Osteocyte (in vitro differentiated cells): ENCODE measurements at places on chromosomes 13 and 19.

- no peak for DNase-seq
Observed at GRCh38 chr19:43687660-43687997, 17.7 kb upstream of the PLAUR start.

DNA sequence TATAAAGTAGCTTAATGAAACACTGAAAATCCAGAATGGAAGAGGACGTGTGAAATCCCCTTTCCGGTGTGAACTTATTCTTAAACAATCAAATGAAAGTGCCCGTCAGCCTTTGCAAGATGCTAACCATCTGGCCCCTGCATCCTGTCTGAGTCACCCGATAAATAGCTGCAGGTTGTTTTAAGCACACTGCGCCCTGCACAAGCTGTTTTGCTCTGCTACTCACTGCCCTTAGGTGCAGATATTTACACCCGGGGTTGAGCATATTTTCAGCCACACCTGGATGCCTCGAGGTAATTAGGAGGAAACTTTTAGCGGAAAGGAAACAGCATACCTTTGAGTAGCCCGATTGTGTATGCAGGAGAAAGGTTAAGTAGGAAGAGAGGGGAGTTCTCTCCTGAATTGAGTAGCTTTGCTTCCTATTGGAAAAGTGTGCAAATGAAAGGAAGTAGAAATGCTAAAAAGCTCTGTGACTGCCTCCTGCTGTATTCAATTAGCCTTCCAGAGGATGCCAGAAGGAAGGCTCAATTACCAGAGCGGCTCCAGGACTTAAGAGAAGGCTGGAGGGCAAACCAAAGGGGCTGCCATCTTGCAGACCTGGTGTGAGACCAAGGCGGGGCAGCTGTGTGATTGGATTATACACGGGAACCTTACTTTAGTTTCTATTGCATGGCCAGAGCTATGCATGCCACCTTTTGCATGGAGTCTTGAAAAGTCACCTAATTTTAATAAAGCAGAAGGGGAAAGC, 42.5 kb downstream of the IRS2 start:
- peak; percentile 48 for DNase-seq

DNA sequence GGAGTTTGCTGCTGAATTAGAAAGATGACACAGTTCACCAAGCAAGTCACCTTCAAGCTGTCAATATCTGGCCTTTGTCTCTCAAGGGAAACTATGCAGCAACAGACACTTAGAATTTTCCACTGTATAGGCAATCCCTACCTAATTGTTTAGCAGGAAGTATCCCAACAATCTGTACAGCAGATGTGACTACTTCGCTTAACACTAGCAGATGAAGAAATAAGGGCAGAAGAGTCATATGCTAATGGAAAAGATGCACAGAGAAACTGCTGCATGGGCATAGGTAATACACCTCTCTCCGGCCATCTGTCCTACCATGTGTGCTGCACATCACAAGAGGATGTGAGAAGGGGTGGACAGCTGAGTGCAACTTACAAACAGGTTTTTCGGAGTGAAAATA, 851.2 kb downstream of the PCDH9 start:
- DNase-seq, result no peak

DNA sequence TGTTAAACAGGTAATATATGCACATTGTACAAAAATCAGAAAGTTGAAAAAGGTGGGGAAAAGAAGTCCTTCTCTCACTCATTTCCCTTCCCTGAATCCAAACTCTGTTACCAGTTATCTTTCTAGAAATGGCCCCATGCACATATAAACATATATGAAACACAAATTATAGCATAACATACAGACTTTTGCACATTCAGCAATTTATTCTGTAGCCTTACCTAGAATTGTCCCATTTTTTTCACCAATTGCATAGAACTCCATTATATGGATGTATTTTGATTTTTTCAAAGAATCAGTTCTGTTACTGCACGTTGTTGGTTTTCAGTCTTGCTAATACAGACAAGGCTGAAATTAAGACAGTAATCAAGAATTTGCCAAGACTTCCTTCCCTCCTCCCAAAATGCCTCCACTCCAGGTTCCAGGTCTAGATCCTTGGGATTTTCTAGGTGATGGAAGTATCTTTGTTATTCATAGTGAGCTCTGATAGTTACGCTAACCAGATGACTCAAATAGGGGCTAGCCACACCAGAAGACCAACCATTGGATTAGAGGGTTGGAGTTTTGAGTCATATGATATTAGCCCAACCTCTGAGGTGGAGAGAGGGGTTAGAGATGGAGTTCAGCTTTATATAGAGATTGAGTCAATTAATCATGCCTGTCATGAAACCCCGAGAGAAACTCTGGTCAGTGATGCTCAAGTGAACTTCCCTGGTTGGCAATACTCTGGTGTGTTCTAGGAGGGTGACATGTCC, 30.7 kb downstream of the GPR180 start:
- no peak for DNase-seq

GRCh38 chr19:2255982-2256685, at the start of gene JSRP1:
Gene JSRP1 (minus strand): TSS chr19:2256417. CDS start chr19:2255314, 1,103 bp downstream.
- DNase-seq, result no peak

GRCh38 chr13:106291006-106291405, 244.5 kb downstream of the EFNB2 start:
- no peak for DNase-seq

DNA sequence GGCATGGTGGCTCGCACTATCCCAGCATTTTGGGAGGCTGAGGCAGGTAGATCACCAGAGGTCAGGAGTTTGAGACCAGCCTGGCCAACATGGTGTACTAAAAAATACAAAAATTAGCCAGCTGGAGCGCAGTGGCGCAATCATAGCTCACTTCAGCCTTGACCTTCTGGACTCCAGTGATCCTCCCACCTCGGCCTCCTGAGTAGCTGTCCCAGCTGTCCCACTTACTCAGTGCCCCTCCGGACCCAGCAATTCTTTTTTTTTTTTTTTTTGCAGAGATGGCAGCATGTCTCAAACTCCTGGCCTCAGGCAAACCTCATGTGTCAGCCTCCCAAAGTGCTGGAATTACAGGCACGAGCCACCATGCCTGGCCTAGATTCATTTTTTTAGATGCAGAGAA, 2.3 kb upstream of the ADAT3 start:
- no peak for DNase-seq

- DNase-seq, result no peak
Observed at GRCh38 chr19:45136507-45137178, 24.1 kb downstream of the NKPD1 start.

GRCh38 chr13:47588676-47589075, 412.4 kb downstream of the SUCLA2 start:
- DNase-seq, result no peak

DNA sequence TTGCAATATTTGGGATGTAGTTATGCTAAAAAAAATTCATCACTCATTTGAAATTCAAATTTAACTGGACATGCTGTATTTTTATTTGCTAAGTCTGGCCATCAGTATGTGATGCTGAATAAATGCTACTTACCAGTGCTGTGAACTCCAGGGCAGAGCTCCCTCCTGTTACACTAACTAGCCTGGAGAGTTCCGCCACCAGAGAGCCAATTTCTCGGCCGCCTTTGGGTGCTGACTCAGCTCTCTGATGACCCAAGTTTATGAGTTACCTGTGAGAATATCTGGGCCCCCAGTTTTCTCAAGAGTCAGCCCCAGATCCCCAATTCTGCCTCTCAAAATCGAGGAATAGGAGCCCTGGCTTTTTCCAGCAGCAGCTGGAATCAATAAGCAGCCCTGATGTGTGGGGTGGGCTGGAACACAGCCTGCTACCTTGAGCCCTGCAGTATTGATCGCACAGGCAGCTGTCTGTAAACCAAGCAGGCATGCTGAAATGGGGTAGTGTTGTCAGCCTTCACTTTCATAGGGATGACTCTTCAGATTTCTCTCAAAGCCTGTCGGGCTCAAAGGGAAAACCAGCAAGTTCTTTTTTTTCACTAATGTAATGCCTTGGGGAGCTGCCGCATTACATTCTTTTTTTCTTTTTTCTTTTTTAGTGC, 113.7 kb downstream of the DNAJC15 start:
- DNase-seq, result no peak

DNA sequence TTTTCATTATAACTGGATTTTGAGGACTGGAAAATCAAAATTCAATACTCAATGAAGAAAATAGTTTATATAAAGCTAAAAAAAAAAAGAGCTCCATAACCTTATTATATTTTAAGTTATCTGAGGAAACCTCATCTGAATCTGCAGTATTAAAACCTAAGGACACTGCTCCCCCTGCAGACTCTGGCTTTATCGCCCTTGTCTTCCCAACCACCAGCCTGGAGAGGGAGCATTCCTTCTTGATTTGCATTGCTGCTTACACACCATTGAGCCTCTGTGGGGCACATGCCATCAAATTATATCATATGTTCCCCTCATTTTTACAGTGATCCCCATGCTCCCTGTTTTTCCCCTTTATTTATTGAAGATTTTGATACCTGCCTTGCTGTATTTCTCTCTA, 871.4 kb upstream of the GPC6 start:
- DNase-seq, result no peak

- peak; percentile 21 for DNase-seq
Observed at GRCh38 chr19:57269515-57270250, 10.6 kb upstream of the ZNF460 start.

GRCh38 chr19:42005504-42005903, 11.5 kb upstream of the ATP1A3 start:
- no peak for DNase-seq

DNA sequence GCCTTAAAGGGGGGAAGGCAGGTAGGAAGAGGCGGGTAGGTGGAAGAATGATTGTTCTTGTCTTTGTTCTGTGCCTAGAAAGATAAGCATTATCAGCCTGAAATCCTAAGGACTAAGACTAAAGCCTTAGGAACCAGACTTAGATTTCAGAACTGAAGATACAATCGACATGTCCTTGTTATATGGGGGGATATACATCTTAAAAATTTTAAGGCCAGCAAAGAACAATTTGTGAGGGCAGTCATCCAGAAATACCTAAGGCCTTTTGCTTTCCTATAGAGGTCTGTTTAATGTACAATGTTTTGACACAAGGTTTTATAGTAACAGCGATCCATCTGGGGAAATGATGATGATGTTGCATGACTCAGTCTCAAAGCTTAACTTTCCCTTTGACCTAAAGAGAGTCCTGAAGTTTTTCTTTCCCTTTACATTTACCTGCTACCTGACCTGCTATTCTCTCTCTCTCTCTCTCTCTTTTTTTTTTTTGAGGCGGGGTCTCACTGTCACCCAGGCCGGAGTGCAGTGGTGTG, 20.2 kb upstream of the CEACAM6 start:
- DNase-seq, result no peak

GRCh38 chr13:75443356-75443958, 38.5 kb downstream of the TBC1D4 start:
- DNase-seq, result no peak

- no peak for DNase-seq
Observed at GRCh38 chr13:28001837-28002473, 13.5 kb upstream of the URAD start.

DNA sequence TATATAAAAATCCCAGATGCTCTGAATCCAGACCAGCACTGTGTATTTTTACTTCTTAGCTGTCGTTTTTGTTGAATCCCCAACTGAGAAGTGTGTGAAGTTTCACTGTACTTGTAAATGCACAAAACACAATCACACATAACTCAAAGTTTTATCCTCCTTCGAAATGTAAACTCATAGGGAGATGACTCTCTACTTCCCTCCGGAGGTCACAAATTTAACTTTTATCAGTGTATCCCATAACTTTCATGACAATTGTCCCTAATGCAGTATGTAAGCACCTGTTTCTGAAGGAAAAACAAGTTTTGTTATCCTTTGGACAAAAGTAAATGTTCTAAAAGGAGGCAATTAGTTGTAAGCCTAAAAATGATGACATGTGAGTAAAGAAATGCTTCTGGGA, 665.0 kb upstream of the SLITRK6 start:
- no peak for DNase-seq

- DNase-seq, result no peak
Observed at GRCh38 chr19:58400316-58400915, 5.0 kb downstream of the RNF225 start.

DNA sequence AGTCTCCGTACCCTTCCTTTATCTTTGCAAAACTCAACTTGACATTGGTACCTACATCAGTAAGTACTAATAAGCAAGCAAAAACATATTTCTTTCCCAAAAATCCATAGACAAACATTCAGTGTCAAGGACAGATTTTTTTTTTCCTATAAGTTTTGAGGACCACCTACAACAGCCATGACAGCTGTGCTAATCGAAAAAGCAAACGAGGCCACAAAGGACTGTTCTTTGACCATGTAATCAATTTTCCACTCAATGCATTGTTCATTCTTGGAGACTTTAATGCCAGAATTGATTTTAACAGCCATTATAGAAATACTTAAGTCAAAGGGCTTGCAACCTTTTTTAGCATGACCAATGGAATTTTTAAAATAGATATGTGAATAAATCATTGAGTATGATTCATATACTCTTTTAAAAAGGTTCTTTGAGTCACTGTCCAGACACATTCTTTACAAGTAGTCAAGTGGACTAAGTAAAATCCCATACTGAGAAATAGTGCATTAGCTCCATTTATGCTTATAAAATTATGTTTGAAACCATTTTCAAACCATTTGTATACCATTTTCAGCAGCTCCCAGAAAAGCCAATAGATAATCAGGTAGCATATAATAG, 323.9 kb downstream of the MZT1 start:
- DNase-seq, result no peak

DNA sequence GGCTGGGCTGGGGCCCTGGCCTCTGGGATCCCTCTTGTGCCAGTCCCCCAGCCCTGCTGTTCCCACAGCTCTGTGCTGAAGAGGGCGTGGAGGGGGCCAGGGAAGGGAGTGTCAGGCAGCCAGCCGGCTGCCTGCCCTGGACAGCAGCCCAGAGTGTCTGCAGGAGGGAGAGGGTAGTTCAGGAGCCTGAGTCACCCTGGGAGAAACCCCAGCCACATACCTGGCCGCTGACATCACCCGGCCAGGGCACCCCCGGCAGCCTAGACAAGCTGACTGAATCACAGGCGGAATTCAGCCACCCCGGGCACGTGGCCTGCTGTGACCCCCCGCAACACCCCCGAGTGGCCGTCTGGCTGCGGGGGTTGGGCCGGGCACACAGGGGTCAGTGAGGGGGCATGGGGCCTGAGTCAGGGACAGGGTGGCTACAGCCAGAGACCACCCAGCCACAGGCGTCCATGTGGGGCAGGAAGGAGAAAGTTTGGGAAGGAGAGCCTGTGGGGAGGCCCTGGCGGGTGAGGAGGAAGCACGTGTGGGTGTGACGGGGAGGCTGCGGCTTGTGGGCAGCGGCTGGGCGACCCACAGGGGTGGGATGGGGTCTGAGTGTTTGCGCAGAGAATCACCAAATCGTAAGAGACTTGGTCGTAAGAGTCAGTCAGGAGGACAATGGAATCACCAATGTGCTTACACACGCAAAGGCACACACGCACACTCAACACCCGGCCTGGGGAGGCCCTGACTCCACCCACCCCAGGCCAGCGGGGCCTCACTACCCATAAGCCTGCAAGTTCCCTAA, 11.9 kb upstream of the FOSB start:
- DNase-seq, result peak; percentile 99

DNA sequence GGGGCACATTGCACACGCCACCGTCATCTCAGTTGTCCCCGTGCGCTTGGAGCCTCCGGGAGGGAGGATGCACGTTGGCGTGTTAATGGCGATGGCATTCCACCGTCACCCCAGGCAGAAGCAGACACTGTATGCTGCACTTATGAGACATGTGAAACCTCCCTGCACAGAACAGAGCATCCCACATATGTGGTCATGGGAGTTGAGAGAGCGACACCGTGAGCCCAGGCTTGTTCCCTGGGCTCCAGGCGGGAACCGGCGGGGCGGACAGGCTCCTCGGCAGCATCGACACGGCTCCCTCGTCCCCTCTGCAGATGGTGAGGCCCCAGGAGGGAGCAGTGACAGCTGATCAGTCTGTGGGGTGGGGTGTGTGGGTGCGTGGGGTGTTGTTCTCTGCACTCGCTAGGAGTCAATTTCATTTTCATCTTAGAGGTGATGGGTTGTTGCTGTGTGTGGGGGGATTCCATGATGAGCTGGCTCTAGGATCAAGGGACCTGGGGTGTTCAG, 40.4 kb downstream of the CRTC1 start:
- DNase-seq, result no peak
